ENCODE measurements at places on chromosomes 3 and 15. TPM values are rescaled to one million over a fixed set of nuclear protein-coding genes. Genes with fewer than 3 reads are reported as not detected.

GRCh38 chr15:77195586-77195985 lies 124.7 kb upstream of the TSPAN3 start:
- DNase-seq, result no peak

Gene VWA5B2
- not detected for polyA plus RNA-seq

- no peak for DNase-seq
These were observed 261.9 kb upstream of the WNT5A start for GRCh38 chr3:55749036-55749435.

Gene AADACL2
- not detected for polyA plus RNA-seq

Gene LRIG1
- polyA plus RNA-seq, result 27.9 TPM

Gene AGBL1
- polyA plus RNA-seq, result not detected

Gene IMPG2
- polyA plus RNA-seq, result 0.11 TPM

Measured in fibroblast of lung (primary cell).